ENCODE measurements at places on chromosomes 16 and 17.

DNA sequence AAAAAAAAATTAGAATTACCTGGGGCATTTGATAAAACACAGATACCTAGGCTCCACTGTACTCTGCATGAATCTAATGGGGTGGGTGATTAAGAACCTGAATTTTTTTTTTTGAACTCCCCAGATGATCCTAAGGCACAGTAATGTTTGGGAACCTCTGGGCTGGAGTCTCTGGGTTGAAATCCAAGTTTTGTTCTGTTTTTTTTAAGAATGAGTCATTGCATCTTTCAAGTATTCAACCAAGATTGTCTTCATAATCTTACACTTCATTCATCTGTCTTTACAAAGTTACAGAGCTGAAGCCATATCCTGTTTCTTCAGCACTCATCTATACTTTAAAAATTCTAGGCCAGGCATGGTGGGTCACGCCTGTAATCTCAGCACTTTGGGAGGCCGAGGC is 52.6 kb downstream of the PIGL start:
- DNase-seq = no peak

DNA sequence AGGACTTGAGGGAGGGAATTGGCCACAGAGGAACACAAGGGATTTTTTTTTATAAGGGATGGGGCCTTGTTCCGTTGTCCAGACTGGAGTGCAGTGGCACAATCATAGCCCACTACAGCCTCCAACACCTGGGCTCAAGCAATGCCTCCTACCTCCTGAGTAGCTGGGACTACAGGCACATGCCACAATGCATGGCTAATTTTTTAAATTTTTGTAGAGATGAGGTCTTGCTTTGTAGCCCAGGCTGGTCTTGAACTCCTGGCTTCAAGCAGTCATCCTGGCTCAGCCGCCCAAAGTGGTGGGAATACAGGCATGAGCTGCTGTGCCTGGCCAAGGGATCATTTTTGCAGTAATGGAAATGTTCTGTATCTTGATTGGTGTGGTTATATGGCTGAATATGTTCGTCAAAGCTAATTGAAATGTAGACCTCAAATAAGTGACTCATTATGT is 56.9 kb downstream of the VMP1 start:
- no peak for DNase-seq

DNA sequence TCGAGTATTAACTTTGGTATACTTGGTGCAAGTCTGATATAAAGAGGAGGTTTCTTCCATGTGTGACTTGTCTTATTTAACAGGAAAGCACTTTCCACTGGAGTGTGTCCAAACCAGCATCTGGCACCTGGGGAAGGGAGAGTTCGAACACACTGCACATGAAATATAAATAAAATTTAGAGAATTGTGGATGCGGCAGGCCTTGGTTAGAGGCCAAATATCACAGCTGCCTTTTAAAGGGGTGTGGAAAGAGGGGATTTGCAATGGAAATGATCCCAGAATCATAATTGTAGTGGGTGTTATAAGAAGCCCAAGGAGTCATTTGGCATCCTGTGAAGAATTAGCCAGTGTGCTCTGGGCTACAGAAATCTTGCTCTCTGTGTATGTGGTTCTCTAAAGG is 4.3 kb upstream of the NXN start:
- DNase-seq = no peak

GRCh38 chr17:33647956-33648355 is 354.9 kb upstream of the ASIC2 start:
- DNase-seq = peak; percentile 22

GRCh38 chr17:2174014-2174413 is 119.1 kb downstream of the HIC1 start:
- DNase-seq = no peak

DNA sequence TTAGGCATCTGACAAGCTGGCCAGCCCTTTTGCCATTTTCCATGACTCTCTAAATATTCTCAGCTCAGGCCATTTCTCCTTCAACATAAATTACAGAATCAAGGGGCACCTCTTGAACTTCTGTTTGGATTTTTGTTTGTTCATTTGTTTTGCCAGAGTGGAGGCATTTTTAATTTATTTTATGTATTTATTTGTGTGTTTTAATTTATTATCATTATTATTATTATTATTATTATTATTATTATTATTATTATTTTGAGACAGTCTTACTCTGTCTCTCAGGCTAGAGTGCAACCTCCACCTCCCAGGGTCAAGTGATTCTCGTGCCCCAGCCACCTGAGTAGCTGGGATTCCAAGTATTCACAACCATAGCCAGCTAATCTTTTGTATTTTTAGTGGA is 1578.0 kb downstream of the CDH8 start:
- DNase-seq = no peak

- DNase-seq = no peak
These were observed 11.6 kb downstream of the SLC13A2 start for GRCh38 chr17:28485049-28485448.

DNA sequence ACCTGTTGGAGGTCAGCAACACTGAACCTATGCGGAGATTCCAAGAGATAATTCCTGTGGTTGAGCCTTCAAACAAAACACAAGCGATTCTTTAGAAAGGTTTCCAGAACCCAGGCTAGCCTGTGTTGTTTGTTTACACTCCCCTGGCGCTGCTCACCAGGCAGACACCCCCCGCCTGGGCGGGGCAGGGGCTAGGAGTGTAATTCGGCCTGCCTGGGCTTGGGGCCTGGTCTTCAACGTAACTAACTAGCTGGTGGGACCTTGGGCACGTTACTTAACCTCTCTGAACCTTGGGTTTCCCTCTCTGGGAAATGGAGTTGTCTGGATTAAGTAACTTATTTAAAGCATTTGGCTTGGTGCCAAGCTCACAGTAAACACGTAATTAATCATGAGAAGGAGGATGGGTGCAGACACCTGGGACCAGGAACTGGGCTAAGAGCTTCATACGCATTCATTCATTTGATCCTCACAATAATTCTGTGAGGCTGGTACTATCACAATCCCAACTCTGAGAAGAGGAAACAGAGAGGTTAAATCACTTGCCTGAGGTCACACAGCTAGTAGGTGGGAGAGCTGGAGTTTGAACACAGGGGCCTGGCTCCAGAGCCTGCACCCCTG is 7.6 kb upstream of the ARHGAP27 start:
- DNase-seq = peak; percentile 20

DNA sequence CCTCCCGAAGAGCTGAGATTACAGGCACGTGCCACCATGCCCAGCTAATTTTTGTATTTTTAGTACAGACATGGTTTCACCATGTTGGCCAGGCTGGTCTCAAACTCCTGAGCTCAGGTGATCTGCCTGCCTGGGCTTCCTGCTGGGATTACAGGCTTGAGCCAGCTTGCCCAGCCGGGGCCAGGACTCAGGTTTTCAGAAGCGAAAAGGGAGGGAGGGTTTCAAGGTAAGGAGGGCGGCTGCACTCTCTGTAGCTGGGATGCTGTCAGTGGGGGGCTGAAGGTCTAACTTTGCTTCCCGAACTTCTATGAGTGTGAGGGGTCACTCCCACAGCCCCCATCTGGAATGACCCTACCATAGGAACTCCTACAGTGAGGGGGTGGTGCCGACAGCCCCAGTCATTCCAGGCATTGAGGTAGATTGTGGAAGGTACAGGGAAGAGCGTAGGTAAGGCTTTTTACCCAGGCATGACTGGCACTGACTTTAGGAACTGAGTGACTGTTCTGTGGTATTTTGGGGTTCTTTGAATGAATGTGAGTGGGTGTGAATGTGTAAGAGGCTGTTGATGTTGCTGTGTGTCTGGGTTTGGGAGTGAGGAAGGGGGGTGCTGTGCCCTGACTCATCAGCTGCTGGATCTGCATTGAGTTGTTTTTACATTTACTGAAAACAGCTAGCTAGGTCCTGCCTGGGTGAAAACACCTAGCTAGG is 3.8 kb upstream of the C1QL1 start:
- DNase-seq = no peak

DNA sequence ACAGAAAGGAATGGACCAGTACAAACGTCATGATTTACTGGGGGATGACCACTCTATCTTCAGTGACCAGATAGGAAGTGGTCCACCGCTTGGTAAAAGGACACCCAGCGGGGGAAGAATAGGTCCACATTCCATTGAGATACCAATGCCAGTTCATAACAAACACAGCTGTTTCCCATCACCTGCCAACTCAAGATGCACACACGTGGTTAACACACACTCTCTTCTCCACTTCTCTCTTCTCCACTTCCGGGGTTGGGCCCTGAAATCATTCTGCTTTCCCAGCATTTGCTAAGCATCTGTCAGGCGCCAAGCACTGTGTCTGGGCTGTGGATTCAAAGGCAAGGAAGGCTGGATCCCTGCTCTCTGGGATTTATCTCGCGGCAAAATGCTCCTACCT is 175.5 kb downstream of the SLC39A11 start:
- DNase-seq = no peak

DNA sequence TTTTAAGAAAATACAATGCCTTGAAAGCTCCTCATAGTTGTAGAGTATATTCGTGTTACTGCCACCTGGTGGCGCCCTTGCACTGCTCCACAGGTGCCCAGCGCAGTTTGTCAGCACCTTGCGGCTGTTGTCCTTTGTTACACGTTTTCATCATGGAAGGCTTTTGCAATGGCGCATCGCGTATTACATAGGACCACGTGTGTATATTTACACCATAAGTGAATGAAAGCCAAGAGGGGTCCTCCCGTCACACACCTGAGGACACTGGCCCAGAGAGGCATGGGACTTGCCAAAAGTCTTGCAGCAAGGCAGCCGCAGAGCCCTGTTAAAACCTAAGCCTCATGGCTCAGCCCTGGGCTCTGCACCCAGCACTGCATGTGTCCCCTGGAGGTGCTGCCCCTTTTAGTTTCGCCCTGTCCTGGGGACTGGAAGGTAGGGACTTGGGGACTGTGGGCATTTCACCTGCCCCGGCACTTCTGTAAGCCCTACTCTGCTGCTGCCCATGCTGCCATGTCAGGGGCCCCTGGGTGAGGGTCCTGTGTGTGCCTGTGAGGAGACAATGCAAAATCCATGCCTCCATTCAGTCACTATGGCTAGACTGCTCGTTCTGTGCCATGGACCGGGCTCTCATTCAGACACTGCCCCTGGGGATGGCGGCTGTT is 24.3 kb downstream of the POLR3E start:
- peak; percentile 71 for DNase-seq

DNA sequence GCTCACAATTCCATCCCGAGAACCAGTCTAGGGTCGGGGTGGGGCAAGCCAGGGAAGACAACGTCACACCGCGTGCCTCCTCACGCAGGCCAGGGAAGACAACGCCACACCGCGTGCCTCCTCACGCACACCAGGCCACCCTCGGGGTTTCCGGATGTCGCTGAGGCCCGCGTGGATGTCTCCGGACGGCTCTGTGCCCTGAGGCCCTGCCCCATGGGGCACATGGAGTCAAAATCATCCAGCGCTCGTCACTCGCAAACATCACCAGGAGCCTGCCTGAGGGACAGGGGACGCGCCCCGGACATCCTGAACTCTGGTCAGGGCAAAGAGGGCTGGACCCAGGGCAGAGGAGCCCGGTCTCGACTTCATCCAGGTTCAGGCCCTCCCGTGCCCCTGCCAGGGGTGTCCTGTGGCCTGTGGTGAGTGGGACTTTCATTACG is 3.7 kb downstream of the TMEM204 start:
- DNase-seq = no peak

- DNase-seq = no peak
These were observed 54.4 kb downstream of the TAOK1 start for GRCh38 chr17:29444589-29444988.

DNA sequence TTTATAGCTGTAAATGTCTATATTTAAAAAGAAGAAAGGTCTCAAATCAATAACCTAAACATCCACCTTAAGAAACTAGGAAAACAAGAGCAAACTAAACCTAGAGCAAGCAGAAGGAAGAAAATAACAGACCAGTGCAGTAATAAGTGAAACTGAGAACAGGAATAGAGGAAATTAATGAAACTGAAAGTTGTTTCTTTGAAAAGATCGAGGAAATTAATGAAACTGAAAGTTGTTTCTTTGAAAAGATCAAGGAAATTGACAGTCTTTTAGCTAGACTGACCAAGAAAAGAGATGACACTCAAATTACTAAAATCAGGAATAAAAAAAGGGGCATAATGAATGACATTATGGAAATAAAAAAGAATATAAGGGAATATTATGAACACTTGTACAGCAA is 46.4 kb downstream of the SLFN5 start:
- DNase-seq = peak; percentile 7
